ENCODE measurements at places on chromosomes 16 and 17.

GRCh38 chr17:7238420-7239090, 702 bp downstream of the PHF23 start:
- DNase-seq: no peak

DNA sequence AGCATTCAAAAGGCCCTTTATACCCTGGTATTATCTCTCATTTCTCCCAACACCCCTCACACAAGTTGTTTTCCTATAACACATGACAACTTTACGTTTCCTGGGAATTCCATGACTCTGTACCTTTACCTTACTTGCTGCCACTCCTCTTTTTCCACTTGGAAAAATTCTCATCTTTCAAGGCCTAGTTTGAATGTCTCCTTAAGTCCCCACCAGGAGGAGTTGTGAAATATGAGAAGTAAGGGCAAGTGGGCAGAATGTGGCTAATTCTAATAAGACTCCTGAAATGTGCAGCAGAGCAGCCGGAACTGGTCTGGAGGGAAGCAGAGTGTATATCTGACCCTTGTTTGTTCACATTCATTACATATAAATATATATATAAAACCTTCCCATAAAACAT, 39.7 kb downstream of the BRCA1 start:
- no peak for DNase-seq

DNA sequence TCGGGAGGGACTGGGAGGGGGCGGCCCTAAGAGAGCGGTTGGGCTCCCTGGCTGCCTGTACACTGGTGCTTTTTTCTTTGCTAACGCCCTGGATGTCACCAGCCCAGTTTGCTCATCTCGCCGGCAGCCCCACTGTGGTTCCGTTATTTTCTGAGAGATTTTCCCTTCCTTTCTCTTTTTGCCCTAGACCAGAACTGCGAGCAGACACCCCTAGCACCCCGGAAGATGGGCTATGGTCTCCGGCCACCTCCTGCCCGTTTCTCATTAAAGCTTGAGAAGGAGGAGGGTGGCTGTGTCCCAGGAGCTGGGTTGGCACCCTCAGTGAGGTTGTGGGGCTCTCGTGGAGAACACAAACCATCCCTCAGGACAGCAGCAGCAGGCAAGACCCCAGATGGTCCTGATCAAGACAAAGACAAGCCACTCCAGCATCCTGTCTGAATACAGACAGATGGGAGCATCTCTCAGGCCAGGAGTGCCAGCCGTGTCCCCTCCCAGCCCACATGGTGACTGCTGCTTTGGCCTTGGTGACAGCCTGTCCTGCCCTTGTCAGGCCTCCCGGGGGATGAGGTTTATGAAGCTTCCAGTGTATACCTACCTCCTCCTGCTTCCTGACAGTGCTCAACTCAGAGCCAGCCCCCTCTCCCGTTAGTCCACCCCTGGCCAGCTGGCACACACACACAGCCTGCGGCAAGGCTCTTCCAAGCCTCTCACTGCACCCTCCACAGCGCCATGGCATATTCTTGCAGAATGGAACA, 77.2 kb downstream of the KCNJ12 start:
- DNase-seq: no peak

- DNase-seq: no peak
Measured at GRCh38 chr17:78484271-78485246, 92.6 kb downstream of the DNAH17 start.

- DNase-seq: no peak
Measured at GRCh38 chr16:55494994-55495421, 13.9 kb upstream of the LPCAT2 start.

DNA sequence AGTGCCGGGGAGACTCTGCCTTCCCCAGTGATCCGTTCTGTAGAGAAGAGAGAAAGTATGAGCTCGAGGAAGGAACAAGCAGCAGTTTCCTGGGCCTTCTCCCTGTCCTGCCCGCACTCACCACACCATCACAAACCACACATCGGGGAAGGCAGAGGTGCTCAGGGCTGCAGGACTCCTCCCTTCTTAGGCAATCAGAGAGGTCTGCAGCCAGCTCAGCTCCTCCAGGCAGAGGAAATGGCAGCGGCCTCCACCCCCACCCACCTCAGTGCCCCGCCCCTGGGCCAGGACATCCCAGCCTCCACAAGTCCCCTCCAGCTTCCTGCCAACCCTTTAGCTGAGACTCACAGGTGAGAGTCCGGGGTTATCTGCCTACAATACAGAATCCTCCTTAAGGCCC, 2.0 kb downstream of the ZNF319 start:
- DNase-seq: no peak

DNA sequence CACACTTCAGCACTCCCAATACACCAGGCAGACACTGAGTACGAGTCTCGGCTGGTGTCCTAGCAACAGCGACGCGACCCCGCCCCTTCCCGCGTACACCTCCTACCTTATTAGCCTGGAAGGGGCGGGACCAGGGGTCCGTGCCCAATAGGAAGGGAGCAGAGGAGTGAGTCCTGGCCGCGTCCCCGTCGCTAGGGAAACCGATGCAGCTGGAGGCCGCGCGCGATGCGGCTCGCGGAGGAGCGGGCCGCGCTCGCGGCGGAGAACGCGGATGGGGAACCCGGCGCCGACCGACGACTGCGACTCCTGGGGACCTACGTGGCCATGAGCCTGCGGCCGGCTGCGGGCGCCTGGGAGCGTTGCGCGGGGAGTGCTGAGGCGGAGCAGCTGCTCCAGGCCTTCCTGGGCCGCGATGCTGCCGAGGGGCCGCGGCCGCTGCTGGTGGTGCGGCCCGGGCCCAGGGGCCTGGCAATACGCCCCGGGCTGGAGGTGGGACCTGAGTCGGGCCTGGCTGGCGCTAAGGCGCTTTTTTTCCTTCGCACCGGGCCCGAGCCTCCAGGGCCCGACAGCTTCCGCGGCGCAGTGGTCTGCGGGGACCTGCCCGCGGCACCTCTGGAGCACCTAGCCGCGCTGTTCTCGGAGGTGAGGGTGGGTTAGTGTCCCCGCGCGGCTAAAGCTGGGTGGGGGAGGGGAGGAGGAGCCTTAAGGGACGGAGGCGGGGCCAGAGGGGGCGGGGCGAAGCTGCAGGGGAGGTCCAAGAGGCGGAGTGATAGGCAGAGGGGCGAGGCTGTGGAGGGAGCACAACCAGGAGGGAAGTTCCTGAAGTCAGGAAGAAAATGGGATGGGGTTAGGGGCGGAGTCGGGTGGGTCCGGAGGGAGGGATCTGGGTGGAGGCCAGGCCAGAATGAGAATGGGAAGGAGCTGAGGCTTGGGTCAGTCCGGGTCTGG, at the start of gene DNAH9:
TSS of gene DNAH9 (plus strand) at position 197 of the 948 bp plus-strand sequence. CDS start at position 226, 29 bp downstream.
- no peak for DNase-seq

DNA sequence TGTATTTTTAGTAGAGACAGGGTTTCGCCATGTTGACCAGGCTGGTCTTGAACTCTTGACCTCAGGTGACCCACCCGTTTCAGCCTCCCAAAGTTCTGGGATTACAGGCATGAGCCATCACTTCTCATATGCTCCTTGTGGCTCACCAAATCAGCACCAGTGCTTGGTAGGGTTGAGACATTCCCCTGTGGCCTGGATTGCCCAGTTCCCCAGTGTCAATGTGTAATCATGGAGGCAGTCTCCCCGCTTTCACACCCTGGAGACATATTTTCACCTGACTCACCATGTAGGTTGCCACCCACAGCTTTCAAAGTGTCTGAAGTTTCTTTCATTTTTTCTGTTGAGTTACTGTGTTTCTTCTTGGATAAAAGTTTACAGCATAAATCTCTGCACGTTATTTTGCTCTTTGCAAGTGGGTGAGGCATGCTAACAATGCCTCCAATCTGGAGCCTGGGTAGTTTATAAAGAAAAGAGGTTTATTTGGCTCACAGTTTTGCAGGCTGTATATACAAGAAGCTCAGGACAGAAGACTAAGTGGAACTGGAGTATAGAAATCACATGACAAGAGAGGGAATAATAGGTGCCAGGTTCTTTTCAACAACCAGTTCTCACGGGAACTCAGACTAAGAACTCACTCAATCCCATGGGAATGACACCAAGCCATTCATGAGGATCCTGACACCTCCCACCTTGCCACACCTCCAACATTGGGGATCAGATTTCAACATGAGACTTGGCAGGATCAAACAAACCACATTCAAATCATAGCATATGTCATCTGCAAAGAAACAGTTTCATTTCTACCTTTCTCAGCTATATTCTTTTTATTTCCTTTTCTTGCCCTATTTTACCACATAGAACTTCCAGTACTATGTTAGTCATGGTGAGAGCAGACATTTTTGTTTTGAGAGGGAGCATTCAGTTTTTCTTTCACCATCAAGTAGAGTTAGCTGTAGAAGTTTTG, 113.2 kb downstream of the PHKB start:
- DNase-seq: no peak

- no peak for DNase-seq
Measured at GRCh38 chr17:2346475-2346874, 9.2 kb downstream of the SGSM2 start.

DNA sequence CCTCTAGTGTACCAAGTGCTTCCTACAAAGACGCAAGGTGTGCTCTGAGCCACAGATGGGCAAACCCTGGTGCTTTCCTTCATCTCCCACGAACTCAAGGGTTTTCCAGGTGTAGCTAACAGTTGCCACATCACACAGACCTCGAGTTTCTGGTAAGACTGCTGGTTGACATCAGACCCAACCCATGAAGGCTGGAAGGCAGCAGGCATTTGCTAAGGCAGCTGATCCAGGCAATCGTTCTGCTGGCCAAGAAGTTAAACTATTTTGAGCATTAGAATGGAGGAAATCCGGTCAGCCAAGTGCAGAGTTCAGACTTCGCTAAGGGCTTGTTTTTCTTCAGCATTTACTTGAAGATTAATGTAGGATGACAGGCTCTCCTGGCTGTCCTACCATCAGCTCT, 11.5 kb downstream of the HAS3 start:
- no peak for DNase-seq

GRCh38 chr16:381789-382717, at the start of gene PGAP6:
TSS of gene PGAP6 (minus strand) at chr16:381978. CDS start at chr16:381821, 157 bp downstream.
- DNase-seq: no peak

- no peak for DNase-seq
Measured at GRCh38 chr16:79651363-79651762, 50.8 kb upstream of the MAF start.

GRCh38 chr17:32356750-32357149, 6.8 kb downstream of the ZNF207 start:
- DNase-seq: no peak

- DNase-seq: no peak
Measured at GRCh38 chr17:376936-377863, 24.6 kb upstream of the RPH3AL start.

GRCh38 chr17:8125154-8125946, 1.4 kb upstream of the HES7 start:
- DNase-seq: no peak

DNA sequence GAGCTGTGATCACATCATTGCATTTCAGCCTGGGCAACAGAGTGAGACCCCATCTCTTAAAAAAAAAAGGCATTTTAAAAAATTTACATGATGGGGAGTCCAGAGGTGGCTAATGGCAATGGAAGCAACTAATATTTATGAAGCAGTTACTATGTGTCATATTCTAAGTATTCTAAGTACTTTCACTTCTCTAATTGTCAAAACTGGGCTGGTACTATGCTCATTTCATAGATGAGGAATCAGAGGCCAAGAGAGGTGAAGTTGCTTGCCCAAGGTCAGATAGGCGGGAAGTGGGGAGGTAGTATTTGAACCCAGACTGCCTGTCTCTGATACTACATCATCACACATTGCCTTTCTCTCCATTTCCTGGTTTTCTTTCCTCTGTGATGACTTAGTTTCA, 50.7 kb downstream of the SLC5A11 start:
- DNase-seq: no peak

- DNase-seq: no peak
Measured at GRCh38 chr17:48915459-48916282, 7.5 kb downstream of the UBE2Z start.

DNA sequence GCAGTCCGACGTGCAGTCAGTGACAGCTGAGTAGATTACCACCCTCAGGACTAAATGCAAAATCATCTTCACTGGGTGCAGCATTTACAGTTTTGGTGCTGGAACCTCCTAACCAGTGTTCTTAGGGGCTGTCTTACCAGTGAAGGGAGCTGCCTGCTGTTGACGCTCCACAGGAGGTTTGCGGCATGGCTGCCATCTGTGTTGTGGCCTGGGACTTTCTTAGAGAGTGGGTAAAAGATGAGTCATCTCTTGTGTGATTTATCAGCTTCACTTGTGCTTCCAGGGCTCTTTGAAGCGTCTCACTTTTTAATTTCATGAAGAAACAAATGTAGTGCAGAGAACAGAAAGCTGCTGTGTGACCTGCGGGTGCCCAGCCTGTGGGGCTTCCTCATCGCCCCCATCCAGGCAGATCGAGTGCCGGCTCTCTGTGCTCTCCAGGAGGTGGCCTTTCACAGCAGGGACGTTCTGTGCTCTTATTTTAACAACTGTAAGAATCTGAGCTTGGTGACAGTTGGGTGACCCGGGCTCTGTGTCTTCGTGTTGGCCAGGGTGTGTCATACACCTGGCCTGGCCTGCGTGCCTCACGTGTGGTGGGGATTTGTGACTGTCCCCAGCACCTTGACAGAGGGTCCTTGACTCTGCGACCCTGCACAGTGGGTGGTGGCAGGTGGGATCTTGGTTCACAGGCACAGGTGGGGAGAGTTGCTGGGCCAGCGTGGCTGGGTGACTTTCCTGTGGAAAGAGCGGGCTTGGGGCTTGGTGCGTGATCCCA, 24.3 kb upstream of the ZNF750 start:
- DNase-seq: no peak

- DNase-seq: no peak
Measured at GRCh38 chr16:13453938-13454553, 465.9 kb upstream of the ERCC4 start.

DNA sequence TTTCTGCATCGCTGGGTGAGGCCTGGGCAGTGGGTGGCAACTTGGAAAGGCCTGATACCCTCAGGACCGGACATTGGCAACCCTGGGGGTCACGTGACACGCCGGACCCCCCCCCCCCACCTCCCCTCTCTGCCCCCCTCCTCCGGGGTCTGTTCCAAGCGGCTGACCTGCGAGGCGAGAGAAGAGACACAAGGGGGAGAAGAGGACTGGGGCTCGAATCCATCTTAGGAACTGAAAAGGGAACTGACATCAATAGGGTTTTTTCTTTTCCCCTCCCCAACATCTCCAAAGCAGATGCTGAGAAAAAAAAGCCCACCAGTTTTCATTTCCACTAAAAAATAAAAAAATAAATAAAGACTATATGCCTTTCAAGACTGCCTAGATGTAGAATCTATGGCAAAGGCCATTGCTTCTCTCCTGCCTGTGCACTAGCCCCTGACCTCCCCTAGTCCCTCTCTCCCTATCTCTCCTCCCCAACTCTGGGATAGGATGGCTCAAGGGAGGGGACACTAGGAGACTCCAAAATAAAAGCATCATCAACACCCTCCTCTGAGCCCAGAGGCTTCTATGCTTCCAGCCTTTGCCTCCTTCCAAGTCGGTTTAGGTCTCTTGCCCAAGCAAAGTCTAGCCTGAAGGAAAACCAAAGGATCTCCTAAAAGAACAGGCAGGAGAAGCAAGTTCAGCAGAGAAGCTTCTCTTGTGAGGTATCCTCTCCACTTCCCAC, 7.7 kb upstream of the HOXB2 start:
- DNase-seq: no peak

DNA sequence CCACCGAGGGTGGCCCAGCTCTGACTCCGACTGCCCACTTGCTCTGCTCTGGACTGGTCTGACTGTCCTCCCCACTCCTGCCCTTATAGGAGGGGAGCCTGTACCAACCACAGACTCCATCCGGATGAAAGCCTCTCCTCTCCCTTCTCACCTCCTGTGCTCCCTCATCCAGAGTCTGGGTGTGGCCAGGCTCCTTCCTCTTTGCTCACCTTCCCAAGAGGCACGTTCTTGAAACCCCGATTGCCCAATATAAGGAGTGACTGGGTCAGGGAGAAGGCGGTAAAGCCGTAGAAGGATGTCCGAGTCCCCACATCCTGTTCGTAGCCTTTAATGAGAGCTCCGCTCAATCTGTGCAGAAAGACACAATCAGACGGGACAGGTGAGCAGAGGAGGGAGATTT, 17.1 kb downstream of the ST6GALNAC1 start:
- no peak for DNase-seq

GRCh38 chr17:27601975-27602302, 29.0 kb upstream of the LGALS9 start:
- no peak for DNase-seq
